ENCODE measurements at places on chromosomes 4 and X.

DNA sequence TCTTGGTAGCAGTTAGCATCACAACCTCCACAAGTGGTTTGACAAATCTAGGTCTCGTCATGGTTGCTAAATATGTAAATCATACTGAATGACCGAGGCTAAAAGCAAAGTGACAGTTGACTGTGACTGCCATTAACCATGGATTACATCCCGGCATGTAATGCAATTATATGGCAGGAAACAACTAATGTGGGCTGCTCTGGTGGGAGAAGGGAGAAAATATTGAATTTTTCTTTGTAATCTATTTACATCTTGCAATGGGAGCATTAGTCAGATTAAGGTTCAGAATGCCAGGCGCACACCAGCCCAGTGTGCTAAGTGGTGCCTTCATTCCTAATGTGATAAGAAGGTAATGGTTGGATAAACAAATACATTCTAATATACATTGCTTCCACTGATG is 35.8 kb downstream of the UNC5C start:
- DNase-seq, result no peak

GRCh38 chr4:38188631-38189101 is 228.5 kb downstream of the PTTG2 start:
- DNase-seq, result no peak

DNA sequence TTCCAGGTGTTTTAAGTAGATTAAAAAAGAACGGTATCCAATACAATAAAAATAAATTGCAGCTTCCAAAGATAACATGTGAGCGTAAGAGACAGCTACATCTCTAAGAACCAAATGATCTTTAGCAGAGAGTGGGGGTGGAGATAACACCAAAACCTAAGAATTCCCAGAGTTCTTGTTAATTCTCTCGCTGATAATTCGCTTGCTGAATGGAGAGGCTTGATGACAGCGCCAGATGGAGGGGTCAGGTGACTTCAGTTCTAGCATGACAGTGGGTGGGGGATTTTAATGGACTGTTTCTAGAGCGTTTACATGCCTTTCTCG is 2.3 kb downstream of the CLCN4 start:
- no peak for DNase-seq

DNA sequence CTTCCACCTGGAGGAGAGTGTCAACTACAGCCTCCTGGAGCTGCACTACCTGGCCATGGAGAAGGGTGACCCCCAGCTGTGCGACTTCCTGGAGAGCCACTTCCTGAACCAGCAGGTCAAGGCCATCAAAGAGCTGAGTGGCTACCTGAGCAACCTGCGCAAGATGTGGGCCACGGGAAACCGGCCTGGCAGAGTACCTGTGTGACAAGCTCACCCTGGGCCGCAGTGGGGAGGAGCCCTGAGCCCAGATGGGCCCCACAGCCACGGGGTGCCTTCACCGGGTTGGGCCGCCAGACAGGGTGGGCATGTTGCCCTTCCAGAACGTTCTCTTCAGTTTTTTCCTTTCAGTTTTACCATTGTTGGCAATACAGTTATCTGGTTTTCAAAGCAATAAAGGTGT is 15.2 kb upstream of the FAM47A start:
- no peak for DNase-seq

- no peak for DNase-seq
Measured at GRCh38 chrX:7950865-7951264, 23.7 kb upstream of the PNPLA4 start.

DNA sequence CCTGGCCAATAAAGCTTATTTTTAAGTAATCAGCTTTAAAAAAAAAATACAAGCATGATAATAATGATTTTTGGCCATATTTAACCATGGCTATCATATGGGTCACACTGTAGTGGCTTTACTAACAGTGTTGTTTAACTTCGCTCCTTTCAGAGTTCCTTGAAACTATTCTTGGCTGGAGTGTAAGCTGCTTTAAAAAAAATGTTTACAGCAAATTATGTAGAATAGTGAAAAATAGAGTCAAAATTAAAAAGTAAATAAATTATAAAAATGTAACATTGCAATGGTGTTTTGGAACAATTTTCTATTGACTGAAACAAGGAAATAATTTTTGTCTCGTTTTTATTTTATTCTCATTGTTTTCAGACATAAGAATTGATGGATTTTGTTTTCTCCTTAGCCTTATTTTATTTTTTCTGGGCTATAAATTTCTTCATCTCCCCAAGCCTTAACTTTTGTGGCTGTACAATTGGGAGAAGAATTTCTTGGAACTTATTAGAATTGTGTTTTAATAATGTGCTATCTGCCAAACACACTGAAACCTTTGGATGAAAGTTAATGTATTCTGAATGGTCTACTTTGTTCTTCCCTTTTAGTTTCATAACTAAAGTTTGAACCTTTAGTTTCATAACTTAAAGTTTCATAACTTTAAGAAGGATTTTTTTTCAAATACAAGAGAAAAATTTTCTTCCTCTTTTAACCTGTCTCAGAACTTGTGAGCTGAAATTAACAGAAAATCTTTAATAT is 182.0 kb downstream of the ARHGAP24 start:
- DNase-seq, result no peak

DNA sequence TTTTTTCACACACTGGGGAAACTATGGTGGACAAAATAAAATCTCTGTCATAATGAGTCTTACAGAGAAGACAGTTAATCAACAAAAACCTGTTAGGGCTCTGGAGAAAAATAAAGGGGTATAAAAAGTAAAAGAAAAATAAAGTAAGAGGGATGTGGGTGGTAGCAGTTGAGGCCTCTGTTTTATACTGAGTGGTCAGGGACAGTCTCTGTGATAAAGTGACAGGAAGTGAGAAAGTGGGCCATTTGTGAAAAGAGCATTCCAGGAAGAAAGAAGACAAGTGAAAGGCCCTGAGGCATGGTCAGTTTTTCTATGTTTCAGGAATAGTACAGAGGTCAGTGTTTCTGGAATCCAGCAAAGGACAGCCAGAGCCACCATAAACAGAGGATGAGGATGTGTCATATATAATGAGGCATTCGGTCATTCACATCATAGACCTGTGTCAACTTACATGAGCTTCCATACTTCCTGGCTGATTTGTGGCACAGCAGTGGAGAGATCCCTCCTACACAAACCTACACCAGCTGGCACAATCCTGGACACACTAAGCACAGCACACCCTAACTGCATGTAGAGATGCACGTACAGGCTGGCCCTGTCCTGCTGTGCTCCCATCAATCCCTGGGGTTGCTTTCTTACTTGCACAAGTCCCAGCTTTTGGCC is 64.4 kb upstream of the NAP1L5 start:
- DNase-seq, result no peak

GRCh38 chr4:151656058-151656457 is 104.7 kb downstream of the GATB start:
- no peak for DNase-seq

DNA sequence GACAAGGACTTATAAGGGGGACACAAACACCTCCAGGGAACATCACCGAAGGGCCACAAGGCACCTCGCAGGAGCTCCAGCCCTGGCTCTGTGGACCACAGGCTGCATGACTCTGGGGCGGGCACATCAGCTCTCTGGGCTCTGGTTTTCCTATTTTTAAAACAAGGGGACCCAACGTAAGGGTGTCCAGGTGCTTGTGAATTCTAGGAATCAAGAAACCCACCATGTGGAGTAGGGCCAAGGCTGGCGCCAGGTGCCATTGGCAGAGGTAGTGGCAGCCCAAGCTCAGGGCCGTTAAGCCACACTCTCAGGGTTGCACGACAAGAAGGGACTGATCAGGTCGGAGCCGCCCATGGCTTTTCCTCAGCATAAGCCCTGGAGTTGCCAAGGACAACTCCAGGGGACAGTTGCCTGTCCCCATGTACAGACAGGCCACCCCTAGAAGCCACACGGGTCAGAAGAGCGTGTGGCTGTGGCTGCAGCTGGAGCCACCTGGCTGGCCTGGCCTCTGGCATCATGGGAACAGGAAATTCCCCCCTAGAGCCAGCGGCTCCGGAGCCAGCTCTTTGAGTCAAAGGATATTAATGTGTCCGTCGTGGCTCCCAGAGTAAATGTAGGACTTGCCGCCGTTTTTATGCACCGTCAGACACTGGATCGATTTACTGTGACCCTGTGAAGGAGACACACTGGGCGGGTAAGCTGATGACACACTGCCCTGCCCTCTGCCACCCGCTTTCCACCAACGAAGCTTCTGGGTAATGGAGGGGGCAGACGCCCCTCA is 32.5 kb downstream of the WDR1 start:
- no peak for DNase-seq

- DNase-seq, result no peak
Measured at GRCh38 chrX:153909024-153909979, 4.8 kb downstream of the AVPR2 start.
